ENCODE measurements at places on chromosomes 4 and X.

GRCh38 chrX:110414679-110415439, 56.2 kb downstream of the RTL9 start:
- DNase-seq: no peak

DNA sequence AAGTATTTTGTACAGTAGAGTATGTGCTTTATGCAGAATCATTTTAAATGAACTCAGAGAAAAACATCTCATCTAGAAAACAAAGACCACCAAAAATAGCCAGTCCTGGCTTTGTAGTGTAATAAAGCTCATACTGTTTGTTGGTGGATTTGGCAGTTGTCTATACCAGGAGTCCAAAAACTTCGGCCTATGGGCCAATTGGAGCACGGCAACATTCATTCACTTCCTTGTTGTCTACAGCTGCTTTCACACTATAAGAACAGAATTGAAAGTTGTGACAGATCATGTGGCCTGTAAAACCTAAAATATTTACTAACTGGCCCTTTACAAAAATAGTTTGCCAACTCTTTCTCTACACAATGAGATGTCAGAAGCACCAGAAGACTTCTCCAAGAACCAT, 5.3 kb downstream of the FBXW7 start:
- DNase-seq: no peak

GRCh38 chrX:10166731-10167151, 10.0 kb downstream of the CLCN4 start:
- DNase-seq: no peak

GRCh38 chr4:181162676-181163075, 1080.5 kb upstream of the TENM3 start:
- no peak for DNase-seq

DNA sequence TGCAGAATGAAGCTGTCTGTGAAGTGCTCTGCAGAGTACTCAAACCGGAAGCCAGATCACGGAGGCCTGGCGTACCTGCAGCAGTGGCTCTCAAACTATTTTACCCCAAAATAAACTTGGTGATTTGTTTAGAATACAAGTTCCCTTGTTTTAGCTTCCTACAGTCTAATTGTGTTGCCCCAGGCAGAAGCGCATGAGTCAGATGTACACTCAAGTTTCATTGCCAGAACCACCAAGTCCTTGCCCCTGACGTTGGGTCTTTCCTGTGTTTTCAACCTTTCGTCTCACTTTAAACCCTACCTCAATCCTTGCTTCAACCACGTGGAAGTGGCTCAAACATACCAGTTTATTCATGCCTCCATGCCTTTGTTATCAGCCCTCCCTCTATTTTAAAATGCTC, 66.2 kb upstream of the SLC7A11 start:
- DNase-seq: no peak

DNA sequence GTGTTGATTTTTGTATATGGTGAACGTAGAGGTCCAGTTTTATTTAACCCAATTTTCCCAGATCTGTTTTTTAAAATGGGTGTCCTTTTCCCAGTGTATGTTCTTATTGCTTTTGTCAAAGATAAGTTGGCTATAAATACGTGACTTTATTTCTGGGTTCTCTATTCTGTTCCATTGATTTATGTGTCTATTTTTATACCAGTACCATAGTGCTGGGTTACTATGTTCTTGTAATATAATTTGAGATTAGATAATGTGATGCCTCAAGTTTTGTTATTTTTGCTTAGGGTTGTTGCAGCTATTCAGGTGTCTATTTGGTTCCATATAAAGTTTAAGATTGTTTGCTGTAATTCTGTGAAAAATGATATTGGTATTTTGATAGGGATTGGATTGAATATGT, 749.1 kb upstream of the GRIA3 start:
- no peak for DNase-seq

DNA sequence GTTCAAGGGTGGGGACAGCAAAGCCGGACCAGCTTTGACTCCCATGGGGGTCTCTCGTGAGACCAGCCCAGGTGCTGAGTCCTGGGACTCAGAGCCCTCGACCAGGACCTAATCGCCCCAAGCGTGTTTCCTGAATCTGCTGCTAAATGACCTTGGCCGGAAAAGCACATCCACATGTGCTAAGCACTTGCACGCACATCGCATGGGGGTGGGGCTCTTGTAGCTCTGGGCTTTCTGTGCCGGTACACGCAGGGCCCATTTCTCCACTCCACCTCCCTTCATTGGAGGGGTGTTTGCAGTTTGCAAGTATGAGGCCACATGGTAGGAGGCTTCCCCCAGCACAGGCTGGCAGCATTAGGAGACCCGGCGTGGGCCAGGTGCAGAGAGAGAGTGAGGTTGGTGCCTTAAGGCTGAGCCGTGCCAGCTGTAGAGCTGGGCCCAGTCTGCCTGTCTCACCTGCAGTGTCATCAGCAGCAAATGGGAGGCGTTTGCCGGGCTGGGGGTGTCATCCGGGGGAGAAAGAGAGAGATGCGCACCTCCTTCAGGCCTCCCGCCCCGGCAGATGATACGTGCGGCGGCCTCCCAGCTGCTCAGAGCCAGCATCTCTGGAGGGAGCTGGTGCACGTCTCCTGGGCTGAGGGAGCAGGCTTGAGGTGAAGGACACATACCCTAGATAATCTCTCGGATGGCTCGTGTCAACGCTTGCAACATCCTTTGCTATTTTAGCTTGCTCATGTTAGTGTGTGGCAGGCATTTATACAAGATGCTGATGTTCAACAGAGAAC, 45.2 kb upstream of the CLCN4 start:
- no peak for DNase-seq

- no peak for DNase-seq
Observed at GRCh38 chr4:120109406-120109805, 42.8 kb upstream of the MAD2L1 start.

DNA sequence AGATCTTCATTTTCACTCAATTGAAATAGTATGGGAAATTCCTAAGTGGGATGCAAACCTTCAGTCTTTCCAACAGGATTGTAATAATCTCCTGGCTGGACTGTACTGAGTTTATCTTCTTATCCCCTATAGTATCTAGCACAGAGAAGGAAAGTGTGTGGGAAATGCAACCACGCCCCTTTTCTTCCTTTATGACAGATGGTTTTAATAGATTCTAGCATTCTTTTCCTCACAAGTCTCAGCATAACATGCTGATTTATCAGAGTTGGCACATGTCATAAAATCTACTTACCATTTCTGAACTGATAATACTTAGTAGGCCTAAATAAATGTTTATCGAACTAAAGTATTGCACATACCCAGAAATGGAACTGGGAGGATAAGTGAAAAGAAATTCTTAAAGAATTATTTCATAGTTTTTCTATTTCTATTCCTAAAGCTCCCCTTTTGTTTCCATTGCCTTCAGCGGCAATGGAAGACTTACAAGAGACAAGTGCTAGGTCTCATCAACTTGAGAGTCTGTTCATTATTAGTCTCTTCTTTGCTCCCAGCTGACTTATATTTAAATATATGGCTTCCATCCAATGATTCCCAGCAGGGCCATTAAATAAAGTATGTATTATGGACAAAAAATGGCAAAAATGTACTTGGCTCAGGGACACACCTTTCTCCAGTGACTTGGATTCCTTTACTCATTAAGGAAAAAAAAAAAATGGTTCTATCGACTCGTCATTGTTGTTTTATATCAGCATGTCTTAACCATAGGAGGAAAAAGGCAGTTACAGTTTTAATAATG, 484.5 kb downstream of the IL1RAPL1 start:
- DNase-seq: no peak

GRCh38 chr4:147480502-147480890, 401 bp upstream of the EDNRA start:
- no peak for DNase-seq

DNA sequence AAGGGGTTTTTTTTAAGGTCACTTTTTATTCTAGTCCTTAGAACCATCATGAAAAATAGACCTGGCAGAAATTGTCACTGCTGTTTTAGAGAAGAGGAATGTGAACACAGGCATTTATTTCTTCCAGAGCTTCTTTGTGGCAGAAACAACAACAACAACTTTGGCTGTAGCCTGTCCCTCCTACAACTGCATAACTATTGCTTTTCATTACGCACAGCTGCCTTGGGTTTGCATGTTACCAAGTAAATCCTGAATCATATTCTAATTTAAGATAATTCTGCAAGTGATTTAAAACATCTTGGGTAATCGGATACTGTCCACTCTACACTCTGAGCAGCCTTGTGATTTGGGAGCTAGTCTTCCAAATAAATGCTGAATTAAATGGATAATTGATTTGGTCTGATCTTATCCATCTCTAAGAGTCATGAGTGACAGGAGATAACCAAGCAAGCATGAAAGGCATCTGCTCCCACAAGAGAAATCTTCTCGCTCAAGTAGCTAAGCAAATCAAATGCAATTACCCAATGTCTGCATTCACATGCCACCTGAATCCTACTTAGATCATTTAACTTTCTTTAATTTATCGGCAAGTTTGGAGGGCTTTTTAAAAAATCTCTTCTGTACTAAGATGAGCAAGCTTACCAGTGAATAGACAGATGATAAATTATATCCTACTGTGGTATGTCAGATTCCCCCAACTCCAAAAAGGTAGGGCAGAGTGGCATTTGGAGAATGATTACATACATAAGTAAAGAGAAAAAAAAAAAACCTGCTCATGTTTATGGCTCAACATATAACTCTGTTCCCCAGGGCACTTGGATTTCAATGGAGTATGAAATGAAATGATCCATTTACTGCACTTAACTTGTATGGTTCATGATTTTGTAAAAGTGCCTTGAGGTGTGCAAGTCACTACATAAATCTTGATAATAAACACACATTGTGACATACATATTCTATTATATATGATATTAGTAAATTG, 73.6 kb downstream of the EGF start:
- DNase-seq: no peak

DNA sequence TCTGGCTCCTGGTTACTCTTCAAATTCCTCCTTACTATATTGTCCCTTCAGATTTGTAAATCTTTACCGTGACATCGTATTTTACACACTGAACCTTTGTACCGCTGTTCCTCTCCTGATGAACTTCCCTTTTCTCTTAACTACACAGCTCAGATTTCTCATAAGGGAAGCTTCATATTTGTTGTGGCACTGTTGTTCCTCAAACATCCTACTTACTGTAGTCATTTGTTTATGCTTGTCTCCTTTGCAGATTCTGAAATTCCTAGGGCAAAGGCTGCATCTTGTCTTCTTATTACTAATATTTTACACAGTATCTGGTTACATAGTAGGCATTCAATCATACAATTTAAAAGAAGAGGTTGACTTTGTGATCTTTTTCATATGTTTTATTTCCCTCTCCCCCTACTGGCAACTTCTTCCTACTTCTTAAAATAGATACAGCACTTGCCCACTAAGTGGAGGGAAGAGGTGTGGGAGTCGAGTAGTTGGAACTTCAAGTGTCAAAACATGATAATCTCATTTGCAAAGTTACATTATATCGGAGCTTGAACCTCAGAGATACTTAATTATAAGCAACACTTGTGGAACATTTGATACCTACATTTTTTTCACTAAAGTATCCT, 50.0 kb downstream of the TET2 start:
- no peak for DNase-seq

GRCh38 chrX:20029728-20030127, 38.9 kb upstream of the BCLAF3 start:
- DNase-seq: no peak

GRCh38 chr4:40183615-40184411, 13.0 kb upstream of the RHOH start:
- DNase-seq: no peak

DNA sequence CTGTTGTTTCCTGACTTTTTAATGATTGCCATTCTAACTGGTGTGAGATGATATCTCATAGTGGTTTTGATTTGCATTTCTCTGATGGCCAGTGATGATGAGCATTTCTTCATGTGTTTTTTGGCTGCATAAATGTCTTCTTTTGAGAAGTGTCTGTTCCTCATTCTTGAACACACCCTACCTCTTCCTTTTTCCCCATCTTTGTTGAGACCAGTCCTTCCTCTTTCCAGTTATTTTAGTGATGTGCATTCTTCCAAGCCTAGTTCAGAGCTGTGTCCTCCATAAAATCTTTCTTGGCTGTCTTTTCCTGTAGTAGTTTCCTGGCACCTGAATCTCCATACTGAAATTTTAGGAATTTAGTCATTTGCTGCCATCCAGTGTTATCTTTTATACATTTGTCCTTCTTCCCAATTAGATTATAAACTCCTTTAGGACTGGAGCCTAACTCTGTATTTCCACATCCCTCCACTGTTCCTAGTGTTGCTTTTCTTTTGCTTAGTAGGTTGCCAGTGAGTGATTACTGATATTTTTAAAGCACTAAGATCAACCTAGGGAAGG, 11.4 kb downstream of the FHIP1A start:
- no peak for DNase-seq

DNA sequence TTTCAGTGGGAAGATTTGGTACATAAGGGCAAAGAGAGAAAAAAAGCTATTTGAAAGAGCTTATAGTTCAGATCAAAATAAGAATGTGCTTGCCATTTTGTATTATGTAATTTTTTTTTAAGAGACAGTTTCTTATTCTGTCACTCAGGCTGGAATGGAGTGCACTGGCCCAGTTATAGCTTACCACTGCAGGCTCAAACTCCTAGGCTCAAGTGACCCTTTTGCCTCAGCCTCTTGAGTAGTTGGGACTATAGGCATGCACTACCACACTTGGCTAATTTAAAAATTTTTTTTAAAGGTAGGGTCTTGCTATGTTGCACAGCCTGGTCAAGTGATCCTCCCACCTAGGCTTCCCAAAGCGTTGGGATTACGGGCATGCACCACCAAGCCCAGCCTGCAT, 22.2 kb upstream of the USP53 start:
- DNase-seq: no peak

DNA sequence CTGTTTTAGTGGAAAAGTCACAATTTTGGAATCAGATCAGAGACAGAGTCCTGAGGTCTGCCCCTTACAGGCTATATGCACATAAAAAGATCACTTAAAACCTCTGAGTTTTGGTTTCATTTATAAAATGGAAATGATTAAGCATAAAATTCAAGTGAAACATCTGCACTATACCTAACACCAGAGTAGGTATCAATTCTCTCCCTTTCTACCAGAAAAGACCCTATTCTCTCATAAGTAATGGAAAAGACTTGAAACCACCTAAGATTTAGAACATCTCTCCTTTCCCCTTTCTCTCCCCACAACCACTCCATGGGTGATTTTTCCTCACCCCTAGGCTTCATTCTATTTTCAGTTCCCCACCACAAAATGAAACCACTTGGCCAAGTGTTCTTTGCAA, 907 bp downstream of the LHFPL1 start:
- no peak for DNase-seq

- DNase-seq: no peak
Observed at GRCh38 chrX:15815779-15816437, 25.6 kb downstream of the ZRSR2 start.

GRCh38 chr4:14906805-14907204, 95.5 kb upstream of the CPEB2 start:
- DNase-seq: no peak

GRCh38 chr4:19241895-19242294, 1009.8 kb upstream of the SLIT2 start:
- DNase-seq: no peak

GRCh38 chr4:27577951-27578350, 717.3 kb downstream of the STIM2 start:
- no peak for DNase-seq

DNA sequence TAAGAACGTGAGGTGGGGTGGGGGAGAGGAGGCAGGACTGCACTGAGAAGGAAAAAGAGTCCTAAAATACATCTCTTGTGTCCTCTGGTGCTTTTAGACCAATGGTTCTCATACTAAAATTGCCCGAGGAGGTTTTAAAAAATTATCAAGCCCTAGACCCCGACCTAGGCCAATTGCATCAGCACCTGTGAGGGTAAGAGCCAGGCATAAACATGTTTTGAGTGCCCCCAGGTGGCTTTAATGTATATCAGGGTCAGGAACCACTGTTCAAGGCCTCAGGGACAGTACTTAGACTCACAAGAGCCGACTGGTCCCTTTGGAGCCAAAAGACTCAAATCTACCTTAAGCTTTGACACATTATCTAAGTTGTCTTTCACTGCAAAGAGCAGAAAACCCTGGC, 37.5 kb upstream of the TMEM150C start:
- no peak for DNase-seq

Measured in esophagus squamous epithelium (tissue), 5 donors.